Right ventricle myocardium superior (tissue), 1 donor: ENCODE measurements at places on chromosomes 12 and 14. TPM values are rescaled to one million over a fixed set of nuclear protein-coding genes. Genes with fewer than 3 reads are reported as not detected.

The HCAR3 gene
- not detected for total RNA-seq

- no peak for DNase-seq
Observed at GRCh38 chr12:94873734-94874517, 129.6 kb downstream of the NDUFA12 start.

DNA sequence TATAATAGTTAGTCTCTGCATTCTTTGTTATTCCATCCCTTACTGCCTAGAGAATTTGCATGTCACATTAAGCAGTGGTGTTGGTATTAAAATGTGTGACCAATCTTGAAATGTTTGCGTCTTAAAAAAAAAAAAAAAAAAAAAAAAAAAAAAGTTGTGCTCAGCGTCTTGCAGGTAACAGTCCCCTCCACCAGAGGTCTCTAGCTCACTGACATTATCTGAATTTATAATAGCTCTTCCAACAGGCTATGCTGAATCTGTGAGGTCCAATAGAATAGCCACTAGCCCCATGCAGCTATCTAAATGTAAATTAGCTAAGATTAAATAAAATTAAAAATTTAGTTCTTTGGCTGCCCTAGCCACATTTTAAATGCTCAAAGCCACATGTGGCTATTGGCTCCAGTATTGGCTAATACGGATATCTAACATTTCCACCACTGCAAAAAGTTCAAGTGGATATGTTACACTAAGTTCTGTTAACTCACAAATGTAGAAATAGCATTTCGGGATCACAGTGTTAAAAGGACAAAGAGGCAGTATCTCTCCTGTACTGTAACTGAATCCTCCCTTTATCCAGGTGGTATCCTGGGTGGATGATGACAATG lies 28.7 kb downstream of the NKX2-8 start:
- DNase-seq: no peak

- DNase-seq: no peak
Observed at GRCh38 chr12:91620992-91621391, 438.4 kb upstream of the DCN start.

The TAC3 gene
- not detected for total RNA-seq

DNA sequence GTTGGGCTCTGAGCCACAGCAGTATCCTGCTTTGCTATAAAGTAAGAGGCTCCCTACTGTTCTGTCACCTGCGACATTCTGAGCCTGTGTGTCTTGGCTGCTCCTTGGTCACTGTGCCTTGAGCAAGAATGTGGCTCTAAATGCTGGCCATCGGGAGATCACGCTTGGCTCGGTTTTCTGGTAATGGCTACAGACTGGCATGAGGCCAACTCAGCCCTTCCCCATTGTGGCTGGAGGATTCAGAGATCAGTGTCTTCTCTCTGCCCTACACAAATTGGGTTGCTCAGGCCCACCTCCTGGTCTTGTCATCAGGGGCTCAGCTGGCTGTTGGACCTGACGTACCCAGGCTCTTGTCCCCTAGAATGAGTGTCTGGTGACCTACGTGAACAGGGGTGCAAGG lies 94.5 kb downstream of the PLXNC1 start:
- DNase-seq: peak; percentile 46

DNA sequence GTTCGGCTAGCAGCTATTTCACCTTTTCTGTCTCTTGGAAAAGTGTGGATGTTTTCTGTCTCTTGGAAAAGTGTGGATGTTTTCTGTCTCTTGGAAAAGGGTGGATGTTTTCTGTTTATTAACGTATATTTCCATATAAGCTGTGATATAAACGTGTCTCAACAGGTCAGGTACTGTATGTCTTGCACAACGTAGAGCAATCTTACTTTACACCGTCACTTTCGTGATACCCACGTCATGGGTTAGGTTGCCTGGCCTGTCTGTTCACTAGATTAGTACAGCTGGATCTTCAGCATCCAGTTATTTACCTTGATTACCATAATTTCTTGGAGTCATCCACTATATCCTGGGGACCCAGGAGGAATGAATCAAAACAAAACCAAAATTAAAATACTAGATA lies 14.1 kb downstream of the CLEC7A start:
- DNase-seq: no peak

- DNase-seq: no peak
Observed at GRCh38 chr12:12020762-12021161, 50.0 kb upstream of the BCL2L14 start.

DNA sequence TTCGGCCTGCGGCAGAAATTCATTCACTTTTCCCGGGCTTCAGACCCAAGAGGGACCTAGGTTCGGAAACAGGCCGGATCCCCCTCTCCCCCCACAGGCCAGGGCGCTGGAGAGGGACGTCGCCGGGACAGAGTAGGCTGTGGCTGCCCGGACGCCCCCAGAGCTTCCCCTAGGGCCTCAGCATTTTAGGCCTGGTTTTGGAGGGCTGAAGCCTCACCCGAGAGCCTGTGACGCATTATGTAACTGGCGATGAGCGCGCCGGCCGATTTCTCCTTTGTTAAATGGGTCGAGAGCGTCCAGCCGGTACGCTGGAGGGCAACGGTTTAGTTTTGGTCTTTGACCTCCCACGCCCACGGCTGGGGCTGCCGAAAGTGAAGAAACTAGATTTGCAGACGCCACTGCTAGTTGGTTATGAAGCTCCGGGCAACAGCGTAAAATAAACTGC lies 657 bp downstream of the PEBP1 start:
- DNase-seq: peak; percentile 72

DNA sequence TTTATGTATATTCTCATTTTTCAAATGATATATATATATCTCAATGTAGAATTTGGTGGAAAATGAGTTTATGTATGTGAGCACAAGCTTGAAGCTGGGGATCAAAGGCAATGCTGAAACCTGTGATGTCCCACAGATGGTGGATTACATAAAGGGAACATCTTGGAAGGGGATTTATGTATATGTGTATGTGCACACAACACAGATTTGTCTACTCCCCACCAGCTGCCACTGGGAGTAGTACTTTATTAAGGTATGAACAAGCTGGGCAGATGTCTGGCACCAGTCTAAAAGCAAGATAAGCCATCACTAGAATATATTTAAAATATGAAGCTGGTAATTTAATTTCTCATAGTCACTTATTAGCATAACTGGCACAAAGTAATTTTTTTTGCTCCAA lies 895.6 kb downstream of the SLC6A15 start:
- DNase-seq: no peak

The STYK1 gene
- total RNA-seq: not detected

DNA sequence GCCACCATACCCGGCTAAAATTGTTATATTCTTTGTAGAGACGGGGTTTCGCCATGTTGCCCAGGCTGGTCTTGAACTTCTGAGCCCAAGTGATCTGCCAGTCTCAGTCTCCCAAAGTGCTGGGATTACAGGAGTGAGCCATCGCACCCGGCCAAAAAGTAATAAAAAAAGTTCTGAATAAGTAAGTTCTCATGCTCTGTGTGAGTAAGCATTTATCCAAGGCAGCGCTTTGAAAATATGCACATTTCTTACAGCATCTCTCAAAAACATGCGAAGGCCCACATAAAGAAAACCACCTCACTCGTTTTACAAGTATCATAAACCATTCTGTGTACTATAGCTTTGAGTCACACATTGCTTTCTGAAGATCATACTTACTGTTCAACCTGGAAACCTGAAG lies 8.6 kb downstream of the GIT2 start:
- no peak for DNase-seq

- DNase-seq: peak; percentile 59
Observed at GRCh38 chr12:124479680-124480468, 87.5 kb downstream of the NCOR2 start.

DNA sequence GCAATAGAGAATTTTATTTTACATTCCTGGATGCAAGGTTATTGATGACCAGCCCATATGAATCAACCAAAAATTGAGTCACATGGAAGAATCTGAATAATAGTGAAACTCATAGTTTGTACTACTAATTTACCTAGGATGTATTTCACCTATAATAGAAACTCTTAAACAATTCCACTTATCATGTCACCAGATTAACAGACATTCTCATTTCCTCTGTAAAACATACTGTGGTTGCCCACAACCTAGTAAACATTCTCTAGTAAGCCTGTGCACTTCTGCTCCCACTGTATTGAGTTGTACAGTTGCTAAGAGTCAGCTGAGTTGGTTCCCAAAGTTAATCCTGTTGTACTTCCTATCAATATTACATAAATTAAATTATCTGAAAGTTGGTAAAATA lies 196.6 kb upstream of the TMTC1 start:
- DNase-seq: no peak

The TAS2R19 gene
- total RNA-seq: 0.51 TPM

The GPD1 gene
- total RNA-seq: 38.3 TPM

The KLRC2 gene
- not detected for total RNA-seq

DNA sequence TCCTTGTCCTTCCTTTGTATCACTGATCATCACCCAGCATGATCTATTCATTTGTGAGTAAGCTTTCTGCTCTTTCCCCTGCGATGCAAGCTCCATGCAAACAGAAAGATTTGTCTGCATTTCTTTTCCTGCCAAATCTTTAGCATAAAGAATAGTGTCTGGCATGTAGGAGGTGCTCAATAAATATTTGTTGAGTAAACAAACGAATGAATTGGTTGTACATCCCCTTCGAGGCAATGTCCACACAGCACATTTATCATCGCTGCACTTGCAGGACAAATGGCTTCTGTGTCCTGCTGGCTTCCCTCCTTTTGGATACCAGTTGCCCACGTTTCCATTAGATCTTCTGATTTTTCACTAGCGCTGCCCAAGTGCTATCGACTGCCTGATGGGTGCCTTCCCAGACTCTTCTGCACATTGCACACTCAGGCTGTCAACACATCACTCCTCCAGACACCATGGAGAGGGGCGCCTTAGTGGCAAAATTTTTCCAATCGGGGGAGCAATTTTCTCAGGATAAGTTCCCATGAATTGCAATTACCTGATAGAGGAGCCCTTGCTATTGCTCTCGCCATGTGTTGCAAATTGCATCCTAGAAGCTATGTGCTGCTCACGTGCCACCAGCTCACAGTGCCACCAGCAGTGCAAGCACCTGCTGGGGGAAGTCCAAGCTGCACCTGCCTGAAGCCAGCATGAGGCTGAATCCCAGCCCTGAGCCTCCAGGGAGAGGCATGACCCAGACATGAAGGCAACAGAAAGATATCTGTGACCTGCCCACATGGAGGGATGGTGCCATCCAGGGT lies 206.6 kb downstream of the KIF26A start:
- DNase-seq: no peak

GRCh38 chr12:113804961-113805600 lies 161.0 kb downstream of the RBM19 start:
- DNase-seq: no peak

DNA sequence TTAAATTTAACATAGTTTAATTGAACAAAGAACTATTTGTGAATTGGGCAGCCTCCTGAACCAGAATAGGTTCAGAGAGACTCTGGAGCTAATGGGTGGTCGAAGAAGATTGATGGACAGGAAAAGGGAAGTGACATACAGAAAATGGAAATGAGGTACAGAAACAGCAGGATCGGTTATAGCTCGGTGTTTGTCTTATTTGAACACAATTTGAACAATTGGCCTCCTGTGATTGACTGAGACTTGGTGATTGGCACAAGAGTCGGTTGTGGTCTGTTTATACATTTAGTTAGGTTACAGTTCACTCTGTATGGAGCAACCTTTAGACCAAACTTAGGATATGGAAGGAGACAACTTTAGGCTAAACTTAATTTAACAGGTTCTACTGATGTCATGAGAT lies 18.4 kb upstream of the CFL2 start:
- DNase-seq: no peak

- DNase-seq: no peak
Observed at GRCh38 chr12:130427381-130427887, 89.7 kb downstream of the PIWIL1 start.

The MGP gene
- 231 TPM for total RNA-seq

DNA sequence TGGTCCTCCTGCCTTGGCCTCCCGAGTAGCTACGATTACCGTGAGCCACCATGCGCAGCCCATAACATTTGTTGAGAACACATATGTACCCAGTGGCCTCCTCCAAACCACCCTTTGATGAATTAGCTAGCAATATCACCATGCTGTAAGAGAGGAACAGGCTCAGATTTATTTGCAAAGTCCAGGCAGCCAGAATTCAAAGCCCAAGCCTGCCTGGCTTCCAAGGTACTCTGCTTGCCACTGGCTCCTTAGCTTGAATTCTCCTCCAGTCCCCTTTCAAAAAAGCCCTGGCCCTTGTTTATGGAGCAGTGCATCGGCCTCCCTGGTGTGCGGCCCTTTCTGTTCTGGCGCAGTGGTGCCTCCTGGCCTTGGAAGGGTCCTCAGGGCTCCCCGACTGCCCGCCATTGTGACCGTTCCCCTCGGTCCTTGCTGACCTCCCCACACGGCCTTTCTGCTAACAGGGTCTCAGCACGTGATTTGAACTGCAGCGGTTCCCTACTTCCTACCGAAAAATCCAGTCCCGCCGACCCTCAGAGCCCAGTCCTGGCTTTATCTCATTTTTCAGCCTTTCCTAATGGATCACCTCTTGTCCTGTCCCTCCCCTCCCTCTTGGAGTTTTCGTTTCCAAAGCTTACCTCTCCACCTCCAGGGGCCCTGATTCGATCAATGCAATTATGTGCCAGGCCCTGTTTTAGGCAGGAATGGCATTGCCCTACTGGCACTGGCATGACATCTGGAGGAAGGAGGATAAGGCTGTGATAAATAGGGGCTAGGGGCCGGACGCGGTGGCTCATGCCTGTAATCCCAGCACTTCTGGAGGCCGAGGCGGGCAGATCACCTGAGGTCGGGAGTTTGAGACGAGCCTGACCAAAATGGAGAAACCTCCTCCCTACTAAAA lies 22.0 kb downstream of the SLC25A29 start:
- DNase-seq: no peak

The PTCSC3 gene
- not detected for total RNA-seq

The SPTB gene
- total RNA-seq: 70.8 TPM

GRCh38 chr12:10070380-10070779 lies 28.4 kb downstream of the CLEC1A start:
- DNase-seq: no peak

- no peak for DNase-seq
Observed at GRCh38 chr14:52352061-52352491, 38.0 kb downstream of the PTGER2 start.

- DNase-seq: no peak
Observed at GRCh38 chr14:30053103-30053502, 125.5 kb upstream of the PRKD1 start.

DNA sequence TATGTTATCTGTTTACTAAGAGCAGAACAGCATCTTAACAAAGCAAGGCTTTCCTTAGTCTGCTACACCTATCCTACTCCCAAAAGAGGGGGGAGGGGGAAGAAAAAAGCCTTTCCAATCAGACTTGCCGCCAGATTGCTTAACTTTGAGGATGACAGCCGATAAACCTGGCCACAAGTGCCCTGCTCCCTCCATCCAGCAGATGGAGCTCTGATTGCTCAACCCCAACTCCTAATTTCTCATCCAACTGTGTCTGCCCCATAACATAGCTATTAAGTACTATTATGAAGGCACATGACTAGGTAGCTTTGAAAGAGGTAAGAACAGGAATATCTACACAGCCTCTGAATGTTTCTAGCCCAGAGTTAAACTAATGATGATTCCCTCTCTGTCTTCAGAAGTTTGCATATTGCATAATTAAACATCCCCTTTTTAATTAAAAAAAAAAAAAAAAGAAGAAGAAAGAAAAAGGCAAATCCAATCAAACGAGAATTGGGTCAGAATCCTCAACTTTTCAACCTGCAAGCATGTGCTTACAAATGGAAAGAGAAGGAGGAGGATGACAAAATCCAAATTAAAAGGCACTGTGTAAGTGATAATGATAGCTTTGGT lies 247.4 kb downstream of the GALC start:
- DNase-seq: no peak

GRCh38 chr12:65343230-65343629 lies 64.7 kb downstream of the MSRB3 start:
- DNase-seq: no peak

- no peak for DNase-seq
Observed at GRCh38 chr12:72270961-72271360, 1.2 kb upstream of the TRHDE start.

The TAMALIN gene
- 19.8 TPM for total RNA-seq
